DND-41 (cell line): ENCODE measurements at places on chromosomes 1 and 21.

- DNase-seq, result no peak
Observed at GRCh38 chr1:224375059-224375458, 18.4 kb downstream of the CNIH4 start.

GRCh38 chr1:210076620-210077019 is 138.6 kb downstream of the SYT14 start:
- DNase-seq, result no peak

DNA sequence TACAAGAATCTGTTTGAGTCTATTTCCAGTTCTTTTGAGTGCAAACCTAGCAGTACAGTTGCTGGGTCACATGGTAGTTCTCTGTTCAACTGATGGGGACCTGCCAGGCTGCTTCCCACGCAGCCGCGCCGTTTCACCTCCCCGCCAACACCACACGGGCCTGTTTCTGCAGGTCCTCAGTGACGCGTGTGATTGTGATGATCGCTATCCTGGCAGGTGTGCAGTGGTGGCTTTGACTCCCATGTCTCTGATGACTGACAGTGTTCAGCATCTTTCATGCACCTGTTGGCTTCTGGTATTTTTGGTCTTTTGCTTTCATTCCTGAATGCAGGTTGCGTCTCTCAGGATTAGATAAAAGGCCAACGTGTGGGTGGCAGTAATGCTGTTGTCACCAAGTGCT is 41.6 kb downstream of the FAAP20 start:
- no peak for DNase-seq

- no peak for DNase-seq
Observed at GRCh38 chr1:27600498-27601175, 3.3 kb downstream of the AHDC1 start.

- no peak for DNase-seq
Observed at GRCh38 chr1:205700865-205701401, 20.6 kb upstream of the SLC45A3 start.

DNA sequence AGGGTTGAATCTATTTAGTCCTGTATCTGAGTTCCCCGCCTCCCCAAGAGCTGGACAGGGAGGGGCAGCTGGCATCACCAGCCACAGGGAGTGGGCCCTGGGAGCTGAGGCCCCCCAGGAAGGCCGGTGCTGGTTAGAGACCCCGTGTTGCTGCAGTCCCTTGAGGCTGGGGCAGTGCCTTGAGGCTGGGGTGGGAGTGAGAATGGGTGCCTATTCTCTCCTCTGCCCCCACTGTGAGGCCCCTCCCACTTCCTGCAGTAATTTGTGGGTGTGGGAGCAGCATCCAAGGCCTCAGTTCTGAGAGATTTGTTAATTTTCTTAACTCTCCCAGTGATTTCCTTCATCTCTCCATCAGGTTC is 2.5 kb upstream of the TRAPPC3 start:
- DNase-seq, result peak; percentile 76

DNA sequence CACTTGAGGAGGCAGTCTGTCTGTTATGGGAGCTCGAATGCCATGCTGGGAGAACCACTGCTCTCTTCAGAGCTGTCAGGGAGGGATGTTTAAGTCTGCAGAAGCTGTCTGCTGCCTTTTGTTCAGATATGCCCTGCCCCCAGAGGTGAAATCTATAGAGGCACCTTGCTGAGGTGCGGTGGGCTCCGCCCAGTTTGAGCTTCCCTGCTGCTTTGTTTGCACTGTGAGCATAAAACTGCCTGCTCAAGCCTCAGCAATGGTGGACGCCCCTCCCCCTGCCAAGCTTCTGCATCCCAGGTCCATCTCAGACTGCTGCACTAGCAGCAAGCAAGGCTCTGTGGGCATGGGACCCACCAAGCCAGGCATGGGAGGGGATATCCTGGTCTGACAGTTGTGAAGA is 247.5 kb downstream of the LMX1A start:
- no peak for DNase-seq

- DNase-seq, result no peak
Observed at GRCh38 chr1:67564193-67564592, 120.8 kb upstream of the GADD45A start.

DNA sequence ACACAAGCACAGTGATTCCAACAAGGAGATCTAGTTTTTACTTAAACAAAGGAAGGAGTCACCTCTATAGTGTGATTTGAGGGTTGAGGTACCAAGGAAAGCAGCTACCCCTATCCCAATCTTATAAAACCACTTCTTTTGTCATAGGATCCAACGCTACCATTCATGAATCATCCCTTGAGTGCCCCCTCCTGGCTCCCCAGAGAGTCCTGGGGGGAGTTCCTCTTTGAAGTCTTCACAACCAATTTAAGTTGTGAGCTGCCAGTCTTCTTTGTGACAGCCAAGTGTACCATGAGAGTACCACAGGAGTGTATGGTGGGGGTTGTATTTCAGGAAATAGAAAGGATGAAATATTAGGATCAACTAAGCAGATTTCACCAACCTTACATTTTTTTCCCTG is 39.1 kb upstream of the NHLH2 start:
- no peak for DNase-seq

- no peak for DNase-seq
Observed at GRCh38 chr1:167413328-167413727, 105.0 kb downstream of the CD247 start.

DNA sequence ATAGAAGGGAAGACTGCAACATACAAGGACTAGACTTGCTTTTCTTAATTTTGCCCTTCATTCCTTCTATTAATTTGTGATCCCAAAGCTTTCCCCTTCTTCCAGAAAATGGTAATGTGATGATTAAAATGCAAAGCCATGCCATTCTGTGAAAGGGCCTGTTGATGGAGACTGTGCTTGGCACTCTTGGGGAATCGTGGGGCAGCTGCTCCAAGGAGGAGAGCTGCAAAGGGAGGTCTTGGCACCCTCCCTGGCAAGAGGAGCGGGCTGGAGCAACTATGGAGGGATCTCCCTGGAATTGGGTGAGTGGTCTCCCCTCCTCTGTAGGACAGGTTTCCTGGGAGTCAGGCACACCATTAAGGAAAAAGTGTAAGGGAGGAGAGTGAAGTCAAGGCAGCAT is 16.6 kb downstream of the CACNA1S start:
- no peak for DNase-seq

DNA sequence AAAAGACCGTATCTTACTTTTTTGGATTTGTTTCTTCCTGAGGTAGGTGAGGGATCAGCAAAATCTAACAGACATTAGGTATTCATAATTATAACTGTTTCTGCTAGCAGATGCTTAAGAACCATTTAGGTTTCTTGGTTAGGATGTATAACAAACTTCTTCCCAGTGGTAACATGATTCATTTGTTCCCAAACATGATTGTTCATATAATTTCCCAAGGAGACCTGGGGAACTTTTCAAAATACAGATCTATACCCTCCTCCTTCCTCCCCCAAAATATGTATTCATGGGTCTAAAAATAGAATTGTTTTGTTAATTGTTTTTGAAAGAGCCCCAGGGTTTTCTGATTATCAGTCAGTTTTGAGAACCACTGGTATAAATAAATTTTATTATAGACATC is 228.2 kb downstream of the COP1 start:
- no peak for DNase-seq

GRCh38 chr1:160862203-160863060 is at the start of gene CD244:
CD244 (minus strand) TSS chr1:160862887; CDS start chr1:160862677, 210 bp downstream.
- peak; percentile 64 for DNase-seq

DNA sequence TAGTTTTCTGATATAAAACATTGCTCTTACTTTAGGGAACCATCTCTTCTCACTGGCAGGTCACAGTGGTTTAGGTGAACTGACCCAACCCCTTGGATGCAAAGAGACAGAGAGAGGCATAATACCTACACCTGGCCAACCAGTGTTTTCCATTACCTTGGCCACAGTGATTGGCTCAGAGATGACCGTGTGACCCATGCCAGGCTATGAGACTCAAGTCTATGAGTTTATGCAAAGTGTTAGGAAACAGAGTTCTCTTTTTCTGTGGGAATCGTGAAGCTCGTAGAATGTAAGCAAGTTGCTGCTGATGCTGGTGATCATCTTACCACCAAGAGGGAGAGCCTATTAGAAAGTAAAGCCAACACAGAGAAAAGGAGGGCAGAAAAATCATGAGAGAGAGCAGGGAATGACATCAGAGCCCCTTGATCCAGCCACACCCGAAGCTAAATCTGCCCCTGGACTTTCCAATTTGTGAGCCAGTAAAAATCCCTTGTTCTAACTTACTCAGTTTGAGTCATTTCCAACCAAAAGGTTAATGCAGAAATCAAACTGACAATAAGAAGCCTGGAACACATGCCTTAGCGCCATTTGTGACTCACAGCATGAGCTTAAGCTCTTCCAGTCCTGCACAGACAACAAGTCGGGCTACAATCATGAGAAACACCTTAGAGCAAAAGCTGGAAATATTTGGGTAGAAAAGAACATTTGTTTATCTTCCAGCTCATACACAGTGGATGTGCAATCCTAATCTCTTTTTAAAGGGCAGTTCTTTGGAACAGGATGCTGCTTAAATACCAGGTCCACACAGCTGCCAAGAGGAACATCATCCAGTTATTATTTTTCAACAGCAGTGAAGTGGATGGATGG is 81.3 kb upstream of the KAZN start:
- no peak for DNase-seq

DNA sequence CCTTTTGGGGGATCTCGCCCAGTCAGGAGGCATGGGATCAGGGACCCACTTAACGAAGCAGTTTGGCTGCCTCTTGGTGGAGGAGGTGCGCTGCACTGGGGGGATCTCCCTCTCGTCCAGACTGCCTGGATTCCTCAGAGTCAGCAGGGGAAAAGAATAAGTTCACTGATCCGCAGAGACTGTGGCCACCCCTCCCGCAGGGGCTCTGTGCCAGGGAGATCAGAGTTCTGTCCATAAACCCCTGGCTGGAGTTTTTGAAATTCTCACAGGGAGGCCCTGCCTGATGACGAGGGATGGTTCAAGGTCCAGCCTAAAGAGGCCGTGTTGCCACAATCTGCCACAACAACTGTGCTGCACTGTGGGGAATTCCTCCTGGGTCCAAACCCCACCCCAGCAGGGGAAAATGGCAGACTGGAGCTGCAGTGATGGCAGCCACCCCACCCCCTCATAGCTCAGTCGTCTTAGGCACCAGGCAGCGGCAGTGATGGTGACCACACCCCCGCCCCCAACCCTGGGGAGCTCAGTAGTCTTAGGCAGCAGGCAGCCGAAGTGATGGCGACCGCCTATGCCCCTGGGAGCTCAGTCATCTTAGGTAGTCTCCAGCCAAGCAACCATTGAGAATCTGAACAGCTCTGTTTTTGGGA is 273.8 kb upstream of the USP25 start:
- no peak for DNase-seq

DNA sequence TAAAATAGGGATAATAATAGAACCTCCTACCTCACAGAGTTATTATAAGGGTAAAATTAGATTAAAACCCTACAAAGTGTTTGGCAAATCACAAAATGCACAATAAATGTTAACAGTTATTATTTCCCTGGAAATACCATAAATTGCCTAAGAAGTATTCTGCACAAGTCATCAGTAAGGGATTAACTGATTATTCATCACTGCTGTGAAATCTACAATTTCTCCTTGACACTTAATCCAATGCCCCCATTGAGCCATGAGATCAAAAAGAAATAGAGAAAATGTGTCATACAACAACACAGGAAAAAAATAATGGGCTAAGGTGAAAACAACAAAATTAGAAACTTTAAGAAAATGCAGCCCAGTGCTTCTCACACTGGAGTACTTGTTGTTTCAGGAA is 6.7 kb upstream of the SEC16B start:
- DNase-seq, result no peak

DNA sequence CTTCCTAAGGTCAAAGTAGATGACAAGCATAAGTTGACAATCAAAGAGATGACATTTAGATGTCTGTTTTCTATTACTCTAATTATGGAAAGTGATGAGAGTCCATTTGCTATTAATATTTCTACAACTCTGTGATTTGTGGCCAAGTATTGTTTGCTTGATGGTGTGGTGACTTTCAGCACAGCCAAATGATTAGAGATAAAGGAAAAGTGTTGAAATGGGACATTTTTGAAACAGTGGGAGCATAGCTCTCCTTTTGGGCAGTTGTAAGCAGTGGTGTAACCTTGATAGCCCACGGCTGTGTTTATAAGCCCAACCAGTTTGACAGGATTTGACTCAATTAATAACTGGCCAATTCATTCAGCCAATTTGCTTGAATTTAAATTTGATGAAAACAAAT is 31.6 kb downstream of the ZC3H11B start:
- no peak for DNase-seq

DNA sequence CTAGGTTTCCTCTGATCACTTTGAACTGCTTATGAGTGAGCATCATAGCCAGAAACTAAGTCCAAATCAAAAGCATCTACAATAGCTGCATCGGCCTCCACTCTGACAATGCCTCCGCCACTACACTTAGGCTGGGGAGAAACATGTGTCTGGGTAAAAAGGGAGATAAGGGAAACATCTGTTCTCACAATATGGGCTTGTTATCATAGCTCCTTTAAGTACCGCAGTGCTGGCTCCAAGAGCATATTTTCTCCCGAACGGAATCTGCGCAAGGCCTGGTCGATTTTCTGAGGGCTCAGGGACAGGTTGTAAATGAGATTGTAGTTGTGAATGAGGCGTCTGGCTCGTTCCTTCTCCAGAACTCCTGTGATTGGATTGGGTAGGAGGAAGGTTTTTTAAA is 63.9 kb upstream of the CYP2J2 start:
- no peak for DNase-seq

DNA sequence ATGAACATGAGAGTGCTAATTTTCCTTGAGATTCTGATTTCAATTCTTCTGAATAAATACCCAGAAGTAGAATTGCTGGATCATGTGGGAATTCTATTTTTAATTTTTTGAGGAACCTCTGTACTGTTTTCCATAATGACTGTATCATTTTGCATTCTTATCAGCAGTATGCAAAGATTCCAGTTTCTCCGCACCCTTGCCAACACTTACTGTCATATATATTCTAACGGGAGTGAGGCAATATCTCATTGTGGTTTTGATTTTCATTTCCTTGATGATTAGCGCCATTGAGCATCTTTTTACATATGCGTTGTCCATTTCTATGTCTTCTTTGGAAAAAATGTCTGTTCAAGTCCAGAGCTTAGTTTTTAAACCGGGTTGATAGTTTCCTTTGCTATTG is 33.2 kb downstream of the VCAM1 start:
- DNase-seq, result no peak

- DNase-seq, result no peak
Observed at GRCh38 chr1:187038784-187039183, 210.0 kb downstream of the PLA2G4A start.

DNA sequence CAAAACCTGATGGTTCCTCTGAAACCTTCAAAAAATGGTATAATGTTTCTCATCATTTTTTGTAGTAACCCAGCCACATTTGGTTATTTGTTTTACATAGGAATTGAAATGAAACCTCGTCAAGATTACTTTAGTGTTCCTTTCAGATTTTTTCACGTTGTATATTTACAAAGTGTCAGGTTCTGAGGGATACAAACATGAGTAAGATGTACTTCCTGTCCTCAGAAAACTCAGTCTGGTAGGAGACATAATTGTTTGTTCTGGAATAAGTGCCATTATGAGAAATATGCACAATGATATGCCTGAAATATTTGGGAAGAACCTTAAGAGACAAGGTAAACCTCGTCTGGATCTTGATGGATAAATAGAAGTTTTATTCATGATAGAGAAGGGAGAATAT is 145.5 kb downstream of the USP25 start:
- DNase-seq, result no peak

GRCh38 chr1:56099766-56100265 is 479.5 kb downstream of the PLPP3 start:
- DNase-seq, result peak; percentile 37

GRCh38 chr1:109821221-109821669 is 57.5 kb upstream of the EPS8L3 start:
- DNase-seq, result peak; percentile 63
